ENCODE measurements at places on chromosomes 1 and 21.

- DNase-seq = no peak
Measured at GRCh38 chr1:103941086-103941485, 191.4 kb downstream of the AMY1C start.

- DNase-seq = no peak
Measured at GRCh38 chr1:164876398-164877116, 317.6 kb downstream of the PBX1 start.

GRCh38 chr1:211479624-211480023, 12.3 kb downstream of the RD3 start:
- no peak for DNase-seq

DNA sequence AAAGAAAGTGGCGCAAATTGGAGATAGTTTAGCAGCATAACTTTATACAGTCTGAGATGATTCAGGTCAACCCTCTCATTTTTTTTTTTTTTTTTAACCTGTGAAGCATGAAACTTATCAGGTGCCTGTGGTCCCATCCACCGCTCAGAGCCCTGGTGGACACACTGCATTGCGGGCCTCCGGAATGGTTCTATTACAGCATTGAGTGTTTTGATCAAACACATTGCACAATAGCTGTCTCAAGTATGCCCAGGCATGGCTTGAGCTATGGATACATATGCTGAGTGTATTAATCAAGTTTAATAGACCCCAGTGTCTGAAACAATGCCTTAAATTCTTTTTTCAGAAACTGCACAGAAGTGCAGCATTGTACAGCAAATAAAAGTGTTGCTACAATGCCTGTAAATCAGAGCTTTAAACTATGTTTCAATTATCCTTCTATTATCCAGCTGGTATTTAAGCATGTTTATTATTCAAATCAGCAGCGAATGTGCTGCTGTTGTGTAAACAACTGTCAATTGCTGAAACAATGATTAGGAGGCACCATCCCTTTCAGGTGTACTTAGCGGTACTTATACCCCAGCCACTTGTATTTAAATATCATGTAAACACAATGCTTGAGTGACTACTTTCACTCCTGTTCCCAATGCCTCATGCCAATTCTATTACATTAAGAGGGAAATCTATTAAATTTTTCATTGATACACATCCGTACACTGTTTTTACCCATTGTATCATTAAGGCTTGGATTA, 456.6 kb downstream of the RPS6KC1 start:
- no peak for DNase-seq

DNA sequence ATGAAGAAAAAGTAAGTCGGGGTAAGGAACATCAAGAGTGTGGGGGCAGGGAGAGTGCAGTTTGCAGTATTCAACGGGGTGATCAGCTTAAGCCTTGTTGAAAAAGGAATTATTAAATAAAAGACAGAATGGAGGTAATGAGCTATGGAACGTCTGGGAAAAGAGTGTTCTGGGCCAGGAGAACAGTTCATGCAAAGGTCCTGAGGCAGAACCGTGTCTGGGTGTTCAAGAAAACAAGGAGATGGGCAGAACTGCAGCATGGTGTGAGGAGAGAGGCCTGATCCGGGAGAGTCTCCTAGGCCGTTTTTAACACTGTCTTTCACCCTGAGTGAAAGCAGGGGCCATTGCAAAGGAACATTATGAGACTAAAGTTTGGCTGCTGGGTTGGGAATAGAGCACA, 20.2 kb downstream of the OVGP1 start:
- DNase-seq = no peak

- DNase-seq = no peak
Measured at GRCh38 chr21:46437096-46437498, 21.6 kb upstream of the DIP2A start.

DNA sequence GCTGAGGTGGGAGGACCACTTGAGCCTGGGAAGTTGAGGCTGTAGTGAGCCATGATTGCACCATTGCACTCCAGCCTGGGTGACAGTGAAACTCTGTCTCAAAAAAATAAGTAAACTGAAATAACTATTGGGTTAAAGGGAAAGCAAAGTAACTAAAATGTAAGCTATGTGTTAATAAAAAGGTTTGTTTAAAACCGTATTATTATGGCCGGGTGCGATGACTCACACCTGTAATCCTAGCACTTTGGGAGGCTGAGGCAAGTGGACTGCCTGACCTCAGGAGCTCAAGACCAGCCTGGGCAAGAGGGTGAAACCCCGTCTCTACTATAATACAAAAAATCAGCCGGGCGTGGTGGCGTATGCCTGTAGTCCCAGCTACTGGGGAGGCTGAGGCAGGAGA, 27.0 kb downstream of the NVL start:
- DNase-seq = no peak

DNA sequence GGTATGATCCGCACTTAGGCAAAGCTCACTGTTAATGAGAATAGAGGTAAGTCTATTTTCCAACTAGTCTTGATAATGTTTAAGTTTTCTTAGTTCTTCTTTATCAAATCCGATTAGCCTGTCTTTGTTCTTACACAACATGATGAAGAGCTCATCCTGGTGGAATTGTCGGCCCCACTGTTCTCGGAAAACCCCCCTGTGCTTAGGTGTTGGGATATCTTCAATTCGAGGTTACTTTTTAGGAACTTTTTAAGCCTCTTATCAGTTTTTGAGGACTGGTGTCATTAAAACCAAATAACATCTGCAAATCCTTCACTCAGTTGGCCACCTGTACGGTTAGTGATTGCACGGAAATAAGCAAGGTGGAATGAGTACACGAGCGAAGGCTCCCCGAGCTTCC, 60.7 kb upstream of the KIF26B start:
- no peak for DNase-seq

DNA sequence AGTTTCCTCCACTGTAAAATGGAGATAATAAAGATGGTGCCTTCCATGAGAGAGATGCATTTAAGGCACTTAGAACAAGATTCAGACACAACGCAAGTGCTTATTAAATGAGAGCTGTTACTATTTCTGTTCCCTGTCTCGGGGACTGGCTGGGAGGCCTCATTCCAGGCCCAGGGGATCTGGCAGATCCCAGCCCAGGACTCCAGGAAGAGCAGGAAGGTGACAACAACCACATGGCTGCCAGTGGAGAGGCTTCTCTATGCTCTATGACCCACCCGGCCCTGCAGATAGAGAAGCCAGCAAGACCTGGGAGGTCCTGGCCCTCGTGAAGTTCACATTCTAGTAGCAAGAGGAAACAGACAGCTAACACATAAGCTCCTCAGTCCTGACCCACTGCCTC, 175.5 kb downstream of the ACTL8 start:
- DNase-seq = no peak

DNA sequence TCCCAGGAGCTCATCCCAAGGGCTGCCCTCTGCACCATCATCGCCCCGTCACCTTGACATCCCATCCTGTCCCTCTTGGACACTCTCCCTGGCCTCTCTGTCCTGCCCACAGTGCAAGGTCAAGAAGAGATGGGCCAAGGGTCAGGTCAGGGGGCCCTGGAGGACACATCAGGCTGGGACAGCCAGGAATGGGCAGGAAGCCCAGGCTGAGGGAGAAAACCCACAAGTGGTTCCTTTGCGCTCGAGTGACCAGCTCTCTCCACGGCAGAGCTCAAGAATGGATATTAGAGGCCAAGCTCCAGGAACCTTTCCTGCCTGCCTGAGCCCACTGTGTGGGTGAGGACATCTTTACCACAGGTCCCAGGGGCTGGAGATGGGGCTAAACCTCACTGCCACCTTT, 41.0 kb downstream of the KCNN3 start:
- no peak for DNase-seq

GRCh38 chr1:151968058-151968457, 25.6 kb downstream of the S100A10 start:
- DNase-seq = peak; percentile 20

- no peak for DNase-seq
Measured at GRCh38 chr1:225923381-225923691, 714 bp downstream of the PYCR2 start.

- no peak for DNase-seq
Measured at GRCh38 chr1:26848499-26848898, 14.4 kb upstream of the SFN start.

GRCh38 chr1:119964673-119965363, 68.5 kb upstream of the ADAM30 start:
- no peak for DNase-seq

DNA sequence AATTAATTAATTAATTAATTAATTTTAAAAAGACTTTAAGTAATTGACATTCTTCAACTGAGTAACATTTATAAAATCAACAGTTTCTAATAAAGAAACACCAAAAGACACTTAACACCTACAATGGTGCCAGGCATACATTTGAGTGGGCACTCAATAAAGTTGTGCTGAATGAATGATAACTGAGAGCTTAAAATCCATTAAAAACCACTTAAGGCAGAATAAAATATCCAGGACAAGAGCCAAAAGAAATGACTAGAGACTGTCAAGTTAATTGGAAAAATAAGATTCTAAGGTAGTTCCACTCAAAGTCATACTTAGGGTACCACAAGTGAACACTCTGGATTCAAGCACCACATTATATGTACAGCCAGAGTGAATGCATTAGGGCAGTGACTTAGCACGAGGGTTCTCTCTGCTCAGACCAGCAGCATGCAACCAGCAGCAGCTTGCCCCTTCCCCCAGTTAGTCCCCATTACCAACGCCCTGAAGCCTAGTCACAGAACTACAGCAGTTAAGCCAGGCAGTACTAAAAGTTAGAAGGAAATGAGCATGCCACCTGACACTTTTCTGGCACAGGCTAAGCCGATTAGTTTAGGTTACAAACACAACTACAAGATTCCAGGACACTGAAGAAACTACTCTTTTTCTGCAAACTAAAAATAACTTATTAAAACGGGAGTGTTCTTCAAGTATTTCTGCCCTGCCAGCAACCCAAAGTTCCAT, 46.5 kb downstream of the LUZP1 start:
- DNase-seq = no peak

DNA sequence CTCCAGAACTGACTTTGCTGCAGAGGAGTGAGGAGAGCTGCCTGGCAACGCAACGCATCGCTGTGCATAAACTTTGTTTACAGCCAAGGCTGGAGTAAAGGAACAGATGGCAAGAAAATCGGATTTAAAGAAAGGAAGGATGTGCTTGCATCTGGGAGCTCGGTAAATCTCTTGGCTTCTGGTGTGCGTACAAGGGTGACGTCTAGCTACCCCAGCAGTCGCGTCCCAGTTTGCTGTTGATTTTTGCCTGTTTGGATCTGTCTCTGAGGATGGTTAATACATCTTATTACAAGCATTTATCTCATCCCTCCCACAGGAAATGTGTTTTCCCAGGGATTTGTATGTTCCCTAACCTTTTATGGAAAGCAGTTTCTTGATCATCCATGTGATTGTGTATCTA, 73.3 kb upstream of the RALGPS2 start:
- no peak for DNase-seq

DNA sequence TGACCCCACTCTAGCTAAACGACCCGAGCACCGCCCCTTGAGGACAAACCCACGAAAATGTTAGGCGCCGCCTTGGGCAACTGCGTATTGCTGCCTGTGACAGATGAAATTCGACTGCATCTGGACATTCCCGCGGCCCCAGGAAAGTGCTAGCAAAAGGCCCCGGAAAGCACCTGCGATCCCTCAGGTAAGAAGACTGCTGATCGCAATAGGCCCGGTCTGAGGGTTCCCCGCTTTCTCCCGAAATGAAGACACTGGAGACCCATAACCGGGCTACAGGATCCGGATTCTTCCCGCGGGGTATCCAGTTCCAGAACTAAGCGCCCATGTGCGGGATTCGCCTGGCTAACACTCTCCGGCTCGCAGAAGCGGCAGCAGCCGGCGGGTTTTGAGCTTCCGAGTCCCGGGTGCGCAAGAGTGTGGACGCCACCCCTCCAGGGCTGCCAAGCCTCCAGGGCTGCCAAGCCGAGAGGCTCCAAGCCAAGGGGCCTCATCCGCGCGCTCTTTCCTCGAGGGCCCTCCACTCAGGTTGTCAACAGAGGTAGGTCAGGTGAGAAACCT, 157.9 kb upstream of the NBPF11 start:
- no peak for DNase-seq

- no peak for DNase-seq
Measured at GRCh38 chr1:9604836-9605235, 16.1 kb downstream of the TMEM201 start.

DNA sequence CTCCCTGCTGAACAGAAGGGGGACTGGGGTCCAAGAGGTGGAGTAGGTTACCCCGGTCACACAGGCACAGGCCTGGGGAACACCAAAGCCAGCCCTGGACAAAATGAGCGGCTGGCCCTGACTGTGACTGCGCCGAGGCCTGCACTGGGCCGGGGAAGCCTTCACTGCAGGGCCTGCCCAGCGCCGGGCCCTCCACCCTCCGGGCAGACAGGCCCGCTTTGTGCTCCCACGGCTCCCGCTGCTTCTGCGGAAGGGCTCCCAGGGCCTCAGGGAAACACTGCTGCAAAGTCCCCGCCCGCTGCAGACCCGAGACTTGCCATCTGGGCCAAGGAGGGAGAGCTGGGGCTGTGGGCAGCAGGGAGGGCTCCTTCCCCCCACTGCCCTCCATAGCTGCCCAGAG, 35.3 kb downstream of the MEGF6 start:
- DNase-seq = no peak

DNA sequence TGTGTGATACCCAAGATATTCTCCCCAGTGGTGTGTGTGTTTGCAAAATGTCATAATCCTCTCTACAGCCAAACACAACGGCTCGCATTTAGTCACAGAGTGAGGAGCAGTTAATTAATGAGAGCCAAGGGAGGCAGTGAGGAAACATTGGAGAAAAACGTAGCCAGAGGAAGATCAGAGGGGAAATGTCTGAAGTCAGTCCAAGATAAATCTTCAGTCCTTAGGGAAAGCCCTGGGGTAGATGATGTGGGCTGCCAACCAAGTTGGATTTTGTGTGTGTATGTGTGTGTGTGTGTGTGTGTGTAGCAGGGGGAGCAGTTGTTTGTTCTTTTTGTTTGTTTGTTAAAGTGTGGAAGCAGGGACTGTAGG, 201.0 kb upstream of the PTBP2 start:
- no peak for DNase-seq

- DNase-seq = no peak
Measured at GRCh38 chr1:65910432-65910831, 117.7 kb downstream of the PDE4B start.

DNA sequence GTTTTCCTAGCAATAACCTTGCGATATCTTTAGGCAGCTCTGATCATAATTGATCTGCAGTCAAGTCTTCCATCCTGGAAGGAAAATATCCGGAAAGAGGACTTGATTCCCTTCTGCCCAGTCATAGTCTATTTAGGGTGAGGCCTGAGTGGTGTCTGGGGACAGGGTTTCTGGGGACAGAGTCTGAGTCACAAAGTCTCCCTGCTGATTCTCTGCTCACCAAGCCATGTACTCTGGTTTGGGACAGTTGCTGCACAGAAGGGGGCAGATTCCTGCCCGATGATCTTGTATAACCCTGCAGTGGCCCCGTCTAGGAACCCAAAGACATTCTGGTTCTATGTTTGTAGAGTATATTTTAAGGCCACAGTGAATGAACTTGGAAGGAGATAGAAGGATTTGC, 178.8 kb downstream of the KCNJ6 start:
- no peak for DNase-seq
